NCI-H69 (cell line): ENCODE measurements at places on chromosomes 4 and X.

GRCh38 chr4:110904435-110905065 lies 281.7 kb upstream of the PITX2 start:
- peak; percentile 72 for DNase-seq

- no peak for DNase-seq
Measured at GRCh38 chr4:1590244-1590643, 93.9 kb downstream of the FAM53A start.

- DNase-seq = peak; percentile 1
Measured at GRCh38 chr4:42655921-42656678, 805 bp downstream of the ATP8A1 start.

- DNase-seq = peak; percentile 83
Measured at GRCh38 chr4:165580351-165580905, 201.6 kb downstream of the CPE start.

DNA sequence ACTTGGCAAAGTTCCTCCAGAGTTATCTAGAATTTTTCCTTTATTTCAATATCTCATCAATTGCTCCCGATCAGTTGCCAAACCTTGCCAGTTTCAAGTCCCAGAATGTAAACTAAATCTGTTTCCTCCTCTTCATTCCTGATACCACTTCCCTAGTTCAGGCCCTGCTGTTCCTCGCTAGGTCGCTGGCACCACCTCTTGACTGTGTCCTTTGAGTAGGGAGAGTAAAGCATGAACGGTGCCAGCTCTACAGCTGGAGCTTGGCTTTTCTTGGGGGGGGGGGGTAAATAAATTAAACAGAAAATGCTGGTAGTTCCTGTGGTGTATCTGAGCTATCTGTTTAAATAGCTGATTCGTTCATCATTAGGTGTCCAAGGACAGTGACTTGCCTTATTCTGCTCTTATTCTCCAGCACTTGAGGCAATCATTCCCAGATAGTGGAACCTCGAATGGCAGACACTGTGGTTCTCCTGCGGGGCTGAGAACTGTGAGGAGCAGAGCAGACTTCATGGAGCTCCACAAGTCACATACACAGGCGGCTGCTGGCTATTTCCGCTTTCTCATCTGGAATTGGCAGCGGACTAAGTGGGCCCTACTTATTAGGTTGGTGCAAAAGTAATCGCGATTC lies 168.3 kb upstream of the FAT1 start:
- DNase-seq = no peak

DNA sequence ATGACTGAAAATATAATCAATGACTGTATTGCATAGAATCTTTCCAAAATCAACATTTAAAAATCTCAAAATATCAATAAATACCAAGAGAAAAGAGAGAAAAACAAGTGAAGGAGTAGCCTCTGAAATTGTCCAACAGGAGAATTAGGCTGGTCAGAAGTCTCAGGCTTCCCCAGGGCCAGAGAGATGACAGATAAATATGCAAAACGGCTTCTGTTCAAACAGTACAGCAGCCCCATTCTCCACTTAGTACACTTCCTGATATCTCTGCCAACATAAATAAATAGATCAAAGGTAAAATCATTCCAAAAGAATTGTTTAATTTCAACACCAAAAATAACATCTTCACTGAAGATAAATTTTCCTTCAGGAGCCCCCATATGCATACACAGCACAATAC lies 204.7 kb upstream of the GABRA2 start:
- no peak for DNase-seq

DNA sequence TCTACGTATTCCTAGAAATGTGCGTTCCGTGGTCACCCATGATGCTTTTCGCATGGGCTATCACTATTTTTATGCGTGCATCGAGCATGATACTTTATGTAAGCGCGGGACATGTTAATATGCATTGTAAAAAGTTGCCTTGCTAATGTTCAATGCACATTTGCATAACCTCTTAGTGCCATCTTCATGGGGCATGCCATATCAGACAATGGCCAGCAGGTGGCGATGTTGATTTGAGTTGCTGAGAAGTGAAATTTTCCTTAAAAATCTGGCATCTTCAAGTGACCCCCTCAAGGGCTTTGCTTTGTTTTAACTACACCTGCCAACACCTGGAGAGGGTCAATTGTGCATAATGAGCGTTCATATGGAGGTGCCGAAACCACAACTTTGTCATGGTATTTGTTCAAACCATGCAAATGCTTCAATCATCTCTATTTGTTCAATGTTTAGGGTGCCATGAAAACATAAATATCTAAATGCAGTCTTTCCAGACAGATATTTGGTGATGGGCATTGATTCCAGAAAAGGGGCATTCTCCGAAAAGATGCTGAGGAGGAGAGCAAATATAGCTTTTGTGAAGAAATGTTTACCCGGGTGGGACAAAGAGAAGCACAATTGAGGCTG lies 833.9 kb upstream of the PRKX start:
- DNase-seq = peak; percentile 89

DNA sequence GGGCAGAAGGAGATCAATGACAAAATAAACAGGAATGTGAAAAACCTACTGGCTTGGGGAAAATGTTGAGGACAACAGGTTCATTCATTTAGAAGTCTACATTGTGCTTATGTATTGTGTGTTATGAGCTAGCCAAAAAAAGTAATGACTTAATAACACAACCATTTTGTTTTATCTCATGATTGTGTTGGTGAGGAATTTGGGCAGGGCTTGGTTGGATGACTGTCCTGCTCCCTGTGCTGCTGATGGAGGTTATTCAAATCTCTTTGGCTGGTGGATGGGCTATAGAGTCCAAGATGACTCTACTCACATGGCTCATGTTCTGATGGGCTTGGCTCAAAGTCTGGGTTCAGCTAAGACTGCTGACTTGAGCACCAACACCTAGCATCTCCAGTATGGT lies 116.3 kb downstream of the HS3ST1 start:
- DNase-seq = no peak

- no peak for DNase-seq
Measured at GRCh38 chr4:119099227-119099810, 36.3 kb upstream of the MYOZ2 start.

- peak; percentile 63 for DNase-seq
Measured at GRCh38 chr4:102439236-102439614, 61.9 kb upstream of the NFKB1 start.

DNA sequence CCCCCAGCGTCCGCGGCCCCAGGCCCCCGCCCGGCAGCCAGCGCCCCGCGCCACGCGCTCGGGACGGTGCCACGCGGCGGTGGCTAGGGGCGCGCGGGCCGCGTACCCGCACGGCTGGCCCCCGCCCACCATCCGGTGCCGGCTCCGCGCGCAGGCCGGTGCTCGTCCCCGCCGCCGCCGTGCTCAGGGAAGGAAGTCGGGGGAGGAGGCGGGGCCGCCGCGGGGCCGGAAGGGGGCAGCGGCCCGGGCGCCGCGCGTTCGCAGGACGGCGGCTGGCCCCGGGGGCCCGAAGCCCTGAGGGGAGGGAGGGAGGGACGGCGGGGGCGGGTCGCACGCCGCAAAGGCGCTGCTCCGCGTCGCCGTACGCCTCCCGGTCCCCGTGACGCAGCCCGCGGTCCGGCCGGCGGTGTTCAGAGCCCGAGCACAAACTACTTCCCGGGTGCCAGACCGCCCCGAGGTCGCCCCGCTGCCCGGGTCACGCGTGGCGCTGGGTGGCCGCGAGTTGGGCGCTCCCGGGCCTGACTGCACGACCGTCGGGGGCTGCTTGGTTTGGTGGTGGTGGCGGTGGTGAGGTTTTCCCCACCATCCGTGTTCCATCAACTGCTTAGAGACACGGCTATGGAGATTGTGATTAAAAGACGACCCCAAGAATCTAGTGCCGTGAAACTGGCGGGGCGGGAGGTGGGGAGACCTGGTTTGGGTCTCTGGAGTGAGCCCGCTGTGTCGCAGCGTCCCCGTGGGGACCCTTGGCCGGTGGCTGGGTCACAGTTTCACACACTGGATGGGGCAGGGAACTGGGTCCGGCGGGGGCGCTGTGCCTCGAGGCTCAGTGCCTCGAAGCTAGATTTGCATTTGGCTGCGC lies at the start of gene DCTD:
Gene DCTD, minus strand, starts transcription at position 205 of the 862 bp plus-strand sequence. CDS start 1,818 bp downstream, outside the sequence.
- DNase-seq = peak; percentile 88

DNA sequence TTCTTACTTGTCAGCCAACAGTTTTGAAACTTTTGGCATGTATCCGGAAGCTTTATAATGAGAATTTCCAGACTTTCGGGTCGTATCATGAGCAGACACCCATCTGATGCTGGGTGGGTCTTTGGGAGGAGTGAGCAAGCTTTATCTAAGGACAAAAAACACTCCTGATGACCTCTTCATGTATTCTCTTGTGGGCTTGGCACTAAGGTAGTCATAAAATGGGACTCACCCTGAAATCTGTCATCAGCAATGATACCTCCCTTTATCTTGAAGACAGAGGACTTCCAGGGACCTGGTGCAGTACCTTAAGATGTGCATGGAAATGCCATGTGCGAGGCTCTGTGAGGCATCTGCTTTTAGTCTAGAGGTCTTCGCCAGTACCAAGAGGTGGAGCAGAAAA lies 346.3 kb upstream of the PPARGC1A start:
- DNase-seq = no peak

DNA sequence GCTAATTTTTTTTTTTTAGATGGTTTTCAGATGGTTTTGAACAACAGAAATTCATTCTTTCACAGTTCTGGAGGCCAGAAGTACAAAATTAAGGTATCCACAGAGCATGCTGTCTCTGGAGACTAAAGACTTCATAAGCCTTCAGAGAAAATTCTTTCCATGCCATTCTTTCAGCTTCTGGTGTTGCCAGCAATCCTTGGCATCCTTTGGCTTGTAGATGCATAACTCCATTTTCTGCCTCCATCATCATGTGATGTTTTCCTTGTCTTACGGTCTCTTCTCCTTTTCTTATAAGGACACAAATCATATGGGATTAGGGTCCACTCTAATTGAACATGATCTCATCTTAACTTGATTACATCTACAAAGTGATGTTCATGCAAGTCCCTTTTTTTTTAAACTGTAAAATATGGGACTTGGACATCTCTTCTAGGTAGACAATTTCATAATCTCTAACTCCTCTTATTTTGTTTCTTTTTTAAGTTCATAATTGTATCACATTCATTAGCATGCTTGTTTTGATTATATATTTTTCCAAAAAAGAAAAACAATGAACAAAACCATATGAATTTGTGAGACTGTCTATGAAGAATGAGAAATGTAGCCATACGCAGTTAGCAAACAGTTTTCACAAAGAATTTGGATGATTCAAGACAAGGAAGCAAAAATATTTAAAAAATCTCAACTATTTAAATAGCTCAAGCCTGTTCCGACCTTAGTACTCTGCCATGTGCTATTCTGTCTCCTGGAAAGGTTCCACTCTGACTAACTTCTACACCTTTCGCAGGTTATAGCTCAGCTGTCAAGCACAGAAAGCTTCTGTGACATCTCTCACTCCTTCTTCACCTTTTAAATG lies 53.1 kb upstream of the GIMD1 start:
- DNase-seq = no peak

DNA sequence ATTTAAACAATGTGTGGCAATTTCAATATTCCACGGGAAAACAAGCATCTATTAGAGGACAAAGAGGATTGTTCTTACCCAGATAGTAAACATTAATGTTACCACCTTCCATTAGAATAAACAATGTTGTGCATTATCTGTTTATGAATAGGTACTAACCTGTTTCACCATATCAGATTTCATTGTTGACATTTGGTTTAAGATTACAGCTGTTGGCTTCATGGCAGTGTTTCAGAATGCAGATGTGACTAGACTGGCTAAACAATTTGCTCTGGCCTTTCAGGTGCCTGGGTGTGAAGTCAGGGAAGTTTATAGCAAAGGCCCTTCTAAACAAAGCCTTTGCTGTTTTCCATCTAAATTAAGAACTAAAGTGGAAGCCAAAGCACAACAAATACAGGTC lies 464.7 kb upstream of the FAM47C start:
- DNase-seq = no peak

GRCh38 chrX:73922856-73923455 lies 360.0 kb downstream of the CHIC1 start:
- no peak for DNase-seq

DNA sequence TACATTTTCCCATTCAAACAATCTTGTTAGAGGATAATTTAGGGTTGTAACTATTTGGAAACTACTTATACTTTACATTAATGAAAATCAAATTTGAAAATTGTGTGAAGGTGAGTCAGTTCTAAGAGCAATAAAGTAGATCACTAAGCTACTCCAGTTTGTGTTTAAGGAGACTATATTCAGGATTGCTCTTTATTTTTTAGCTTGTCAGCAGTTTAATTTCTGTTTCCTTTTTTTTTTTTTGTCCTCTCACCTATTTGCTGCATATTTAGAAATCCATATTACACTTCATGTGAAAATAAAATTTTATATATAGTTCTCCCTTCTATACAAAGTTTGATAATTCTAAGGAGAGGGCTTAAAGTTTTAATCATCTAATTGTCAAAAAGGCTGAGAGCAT lies 691.8 kb downstream of the ADGRL3 start:
- no peak for DNase-seq

DNA sequence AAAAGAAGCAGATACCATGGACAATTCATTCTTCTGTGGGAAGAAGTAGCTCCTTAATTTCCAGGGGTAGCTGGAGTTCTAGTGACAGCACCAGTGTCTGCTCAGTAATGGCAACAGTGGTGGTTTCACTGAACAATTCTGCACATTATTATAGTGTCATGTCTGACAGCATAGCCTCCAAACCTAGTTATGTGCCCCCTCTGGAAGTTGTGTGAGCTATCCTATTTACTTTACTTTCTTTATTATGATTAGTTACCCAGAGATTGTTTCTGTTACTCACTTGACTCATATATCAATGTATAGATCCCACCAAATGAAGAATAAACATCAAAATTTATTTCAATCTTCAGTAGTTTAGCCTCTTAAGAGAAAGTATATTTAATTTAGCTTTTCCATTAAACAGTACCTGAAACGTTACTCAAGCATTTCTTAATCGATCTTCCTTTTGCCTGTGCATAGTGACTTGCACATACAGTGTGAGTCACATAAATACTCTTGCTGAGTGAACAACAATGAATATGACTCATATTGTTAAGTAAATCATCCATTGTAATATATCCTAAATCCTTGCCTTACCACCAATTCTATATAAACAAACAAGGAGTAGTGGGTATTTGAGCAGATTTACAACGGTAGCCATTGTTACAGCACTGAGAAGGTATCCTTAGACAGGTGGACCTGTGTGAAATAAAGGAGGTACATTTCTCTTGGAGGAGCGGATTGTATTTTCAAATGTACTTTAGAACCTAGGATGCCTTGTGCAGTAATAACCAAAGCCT lies 534.7 kb downstream of the ANKRD50 start:
- DNase-seq = no peak

GRCh38 chr4:109764789-109765402 lies 35.0 kb upstream of the PLA2G12A start:
- DNase-seq = no peak
